ENCODE measurements at places on chromosomes 12 and 14.

- DNase-seq, result no peak
Observed at GRCh38 chr14:73758392-73759182, 44.4 kb upstream of the PNMA1 start.

GRCh38 chr12:64304571-64304970, 82.5 kb upstream of the KICS2 start:
- no peak for DNase-seq

GRCh38 chr12:32679920-32680237, 778 bp downstream of the DNM1L start:
- DNase-seq, result no peak

GRCh38 chr12:98109266-98109665, 406.1 kb upstream of the TMPO start:
- no peak for DNase-seq

DNA sequence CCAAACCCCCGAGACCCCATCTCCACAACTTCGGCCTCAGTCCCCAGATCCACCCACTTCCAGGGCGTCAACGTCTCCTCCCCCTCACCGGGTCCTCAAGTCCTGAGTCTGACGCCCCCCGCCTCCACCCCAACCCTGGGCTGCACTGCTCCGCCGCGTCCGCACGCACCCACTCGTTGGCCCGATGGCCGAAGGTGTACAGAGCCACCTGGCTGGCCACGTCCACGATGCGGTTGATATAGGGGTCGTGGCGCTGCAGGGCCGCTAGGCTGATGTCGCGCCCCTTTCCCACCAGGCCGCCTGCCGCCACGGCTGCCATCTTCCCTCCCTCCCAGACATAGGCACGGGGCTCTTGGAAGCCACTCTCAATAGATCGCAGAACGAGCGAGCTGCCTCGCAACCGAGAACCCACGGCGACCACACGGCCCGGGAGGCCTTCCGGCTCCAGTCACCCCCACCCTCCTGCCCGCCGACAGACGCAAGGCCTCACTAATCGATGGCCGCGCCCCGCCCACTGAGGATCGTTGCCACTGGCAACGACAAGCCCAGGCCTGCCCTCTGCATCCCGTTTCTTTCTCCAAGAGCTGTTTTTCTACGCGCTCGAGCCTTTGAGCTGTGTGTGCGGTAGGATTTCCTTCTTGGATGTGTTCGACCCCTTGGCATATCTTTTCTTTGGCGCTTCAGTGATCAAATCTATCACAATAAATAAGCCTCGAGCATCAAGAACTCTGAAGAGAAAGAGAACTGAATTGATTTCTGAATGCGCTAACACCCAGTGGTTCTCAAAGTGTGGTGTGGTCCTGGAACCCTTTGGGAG, at the start of gene DCP1B:
DCP1B (minus strand) TSS at position 345 of the 817 bp plus-strand sequence; CDS start at position 319, 26 bp downstream.
- DNase-seq, result peak; percentile 64

- no peak for DNase-seq
Observed at GRCh38 chr12:42469355-42470175, 120.0 kb downstream of the PRICKLE1 start.

GRCh38 chr14:76112889-76113624, 38.7 kb upstream of the GPATCH2L start:
- no peak for DNase-seq

GRCh38 chr14:23115918-23116317, 3.1 kb downstream of the CEBPE start:
- DNase-seq, result no peak

GRCh38 chr14:93073910-93074769, 41.6 kb downstream of the ITPK1 start:
- no peak for DNase-seq

DNA sequence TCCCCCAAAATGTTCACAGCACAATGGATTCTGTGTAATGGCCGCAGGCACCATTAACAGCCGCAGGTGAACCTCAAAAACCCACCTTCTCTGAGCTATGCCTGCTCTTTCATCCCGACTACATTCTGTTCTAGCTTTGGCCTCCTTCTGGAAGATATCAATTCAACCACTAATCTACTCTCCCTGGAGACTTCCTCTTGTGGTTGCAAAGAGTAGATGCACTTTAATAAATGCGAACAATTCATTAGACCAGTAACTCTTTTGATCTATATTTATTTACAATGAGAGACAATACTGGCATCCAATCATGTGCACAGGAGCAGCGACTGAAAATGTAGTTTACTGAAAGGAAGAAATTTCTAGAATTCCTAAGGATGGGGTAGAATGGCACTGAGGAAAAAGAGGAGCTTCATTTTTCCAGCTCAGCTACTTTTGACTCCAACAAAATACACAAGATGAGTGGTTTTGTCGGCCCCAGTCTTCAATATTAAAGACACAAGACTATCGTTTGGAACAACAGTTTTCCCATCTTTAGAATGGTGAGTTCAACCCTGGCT, 5.3 kb downstream of the GRIN2B start:
- no peak for DNase-seq

- no peak for DNase-seq
Observed at GRCh38 chr12:77500089-77500488, 330.6 kb upstream of the NAV3 start.

All from NCI-H1436 treated with DMSO at 0.1 percent for 48 hours (cell line).